NB4 (cell line): ENCODE measurements at places on chromosomes 7 and 10.
A peak's percentile ranks its signal among the peaks of the same experiment; 100 is the strongest.

DNA sequence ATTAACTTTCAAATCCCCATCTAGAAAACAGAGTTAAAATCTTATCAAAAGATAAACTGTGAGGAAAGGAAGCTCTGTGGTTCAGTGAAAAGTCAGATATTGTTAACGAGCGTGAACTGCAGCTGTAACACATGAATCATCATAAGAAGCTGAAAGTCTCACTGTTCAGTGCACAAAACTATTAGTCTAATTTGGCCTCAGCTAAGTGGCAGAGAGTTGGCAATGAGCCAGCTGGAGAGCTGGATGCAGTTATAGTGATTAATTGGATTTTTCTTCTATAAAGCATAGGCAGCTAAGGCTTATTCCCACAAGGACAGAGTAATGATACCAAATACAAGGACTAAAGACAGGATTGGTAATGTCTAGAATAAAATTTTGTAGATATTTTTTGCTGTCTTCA, 101.1 kb upstream of the ABCB5 start:
- DNase-seq, result no peak

- DNase-seq, result no peak
Observed at GRCh38 chr7:964401-965231, 10.1 kb upstream of the ADAP1 start.

DNA sequence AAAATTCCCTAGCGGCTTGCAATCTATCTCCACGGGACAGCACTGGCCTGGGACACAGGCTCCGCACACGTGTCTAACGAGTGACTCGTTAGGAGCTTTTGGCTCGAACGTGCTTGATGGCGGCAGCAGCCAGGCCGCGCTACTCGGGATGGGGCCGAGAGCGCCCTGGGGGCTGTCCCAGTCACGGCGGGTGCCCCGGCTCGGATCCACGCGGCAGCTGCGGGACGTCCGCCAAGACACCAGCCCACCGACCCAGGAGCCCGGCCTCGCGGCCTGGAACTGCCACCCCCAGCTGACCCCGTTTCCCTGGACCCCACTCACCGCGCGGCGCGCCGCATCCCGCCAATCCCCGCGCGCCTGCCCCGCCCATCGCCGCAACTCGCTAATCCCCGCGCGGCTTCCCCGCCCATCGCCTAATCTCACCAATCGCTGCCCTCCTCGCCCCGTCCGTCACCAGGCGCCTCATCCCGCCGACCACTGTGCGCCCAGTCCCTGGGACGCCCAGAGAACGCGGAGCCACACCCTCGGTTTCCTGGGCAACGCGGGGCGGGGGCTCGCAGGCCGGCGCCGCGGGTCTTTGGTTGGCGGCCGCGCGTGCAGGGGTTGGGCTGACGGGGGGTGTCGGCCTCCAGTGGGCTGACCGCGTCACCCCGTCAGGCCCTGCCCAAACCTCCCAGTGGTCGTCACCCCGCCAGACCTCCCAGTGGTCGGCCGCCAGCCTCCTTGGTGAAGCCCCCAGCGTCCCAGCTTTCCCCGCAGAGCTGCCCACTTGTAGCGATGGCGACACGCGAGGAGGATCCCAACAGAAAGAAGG, at the start of gene POLD2:
Gene POLD2, minus strand, starts transcription at position 359 of the 814 bp plus-strand sequence. CDS start 1,495 bp downstream, outside the sequence.
- DNase-seq, result peak; percentile 99

DNA sequence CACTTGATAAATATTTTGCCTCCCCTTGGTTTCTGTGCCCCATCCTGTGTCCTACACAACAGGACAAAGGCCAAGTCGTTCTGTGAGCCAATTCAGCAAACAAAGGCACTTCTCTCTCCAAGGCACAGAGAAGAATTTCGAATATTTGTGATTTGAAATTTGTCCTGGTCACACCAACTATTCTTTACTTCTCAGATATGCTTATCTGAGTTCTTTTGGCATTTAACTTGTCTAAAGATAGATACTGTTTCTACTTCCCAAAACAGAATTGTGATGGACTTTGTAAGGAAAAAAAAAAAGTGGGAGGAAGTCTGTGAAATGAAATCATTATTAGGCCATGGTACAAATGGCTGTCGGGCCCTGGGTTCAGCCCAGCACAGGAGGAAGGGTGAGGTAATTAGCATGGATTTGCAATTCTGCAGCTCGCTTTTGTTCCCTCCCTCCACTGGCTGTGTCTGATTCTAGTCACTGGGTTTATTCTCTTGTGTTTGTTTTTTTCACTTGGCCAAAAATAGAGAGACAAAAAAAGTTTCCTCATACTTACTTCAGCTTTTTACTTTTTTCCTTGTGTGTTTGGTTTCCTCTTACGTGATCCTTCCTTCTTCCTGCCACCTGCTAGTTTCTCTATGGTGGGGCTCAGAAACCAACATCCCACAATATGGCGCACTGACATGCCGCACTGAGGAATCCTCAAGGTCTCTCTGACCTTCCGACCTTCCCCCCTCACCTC, 108.2 kb upstream of the MKLN1 start:
- DNase-seq, result no peak

- no peak for DNase-seq
Observed at GRCh38 chr10:33139181-33139646, 181.2 kb upstream of the ITGB1 start.

GRCh38 chr7:79377097-79377496, 76.4 kb downstream of the MAGI2 start:
- no peak for DNase-seq

DNA sequence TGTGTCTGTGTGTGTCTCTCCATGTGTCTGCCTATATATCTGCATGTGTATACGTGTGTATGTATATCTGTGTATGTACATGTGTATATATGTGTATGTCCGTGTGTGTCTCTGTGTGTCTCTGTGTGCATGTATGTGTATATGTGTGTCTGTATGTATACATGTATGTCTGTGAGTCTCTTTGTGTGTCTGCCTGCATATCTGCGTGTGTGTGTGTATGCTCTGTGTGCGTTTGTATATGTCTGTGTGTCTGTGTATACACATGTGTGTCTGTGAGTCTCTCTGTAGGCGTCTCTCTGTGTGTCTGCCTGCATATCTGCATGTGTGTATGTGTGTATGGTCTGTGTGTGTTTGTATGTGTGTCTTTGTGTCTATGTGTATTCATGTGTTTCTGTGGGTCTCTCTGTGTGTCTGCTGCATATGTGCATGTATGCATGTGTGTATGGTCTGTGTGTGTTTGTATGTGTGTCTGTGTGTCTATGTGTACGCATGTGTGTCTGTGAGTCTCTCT, 23.7 kb upstream of the KLF6 start:
- no peak for DNase-seq

GRCh38 chr10:1745780-1746456, 8.6 kb upstream of the ADARB2 start:
- DNase-seq, result no peak
